ENCODE measurements at places on chromosomes 7 and 10.

GRCh38 chr7:51058764-51059163 lies 257.8 kb downstream of the COBL start:
- no peak for DNase-seq

DNA sequence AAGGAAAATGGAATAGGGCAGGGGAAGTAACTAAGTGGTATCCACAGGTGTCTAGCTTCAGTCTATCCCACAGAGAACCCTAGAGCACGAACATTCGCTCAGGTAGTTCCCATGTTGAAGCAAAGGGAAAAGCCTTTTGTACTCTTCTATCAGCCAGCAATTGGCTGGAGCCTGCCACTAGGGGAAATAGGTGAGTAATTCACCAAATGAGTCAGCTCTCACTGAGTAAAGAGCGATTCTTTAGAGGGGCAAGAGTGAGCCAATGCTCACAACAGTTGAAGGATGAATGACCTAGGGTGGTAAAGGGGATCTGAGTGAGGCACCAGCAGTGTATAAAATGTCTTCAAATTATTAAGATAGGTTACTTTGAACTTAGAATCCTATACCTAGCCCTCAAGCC lies 94.1 kb upstream of the ZNF800 start:
- no peak for DNase-seq

- DNase-seq = no peak
Observed at GRCh38 chr10:35324196-35324595, 12.1 kb upstream of the CCNY start.

- DNase-seq = peak; percentile 73
Observed at GRCh38 chr10:96130326-96130995, 364 bp downstream of the ZNF518A start.

DNA sequence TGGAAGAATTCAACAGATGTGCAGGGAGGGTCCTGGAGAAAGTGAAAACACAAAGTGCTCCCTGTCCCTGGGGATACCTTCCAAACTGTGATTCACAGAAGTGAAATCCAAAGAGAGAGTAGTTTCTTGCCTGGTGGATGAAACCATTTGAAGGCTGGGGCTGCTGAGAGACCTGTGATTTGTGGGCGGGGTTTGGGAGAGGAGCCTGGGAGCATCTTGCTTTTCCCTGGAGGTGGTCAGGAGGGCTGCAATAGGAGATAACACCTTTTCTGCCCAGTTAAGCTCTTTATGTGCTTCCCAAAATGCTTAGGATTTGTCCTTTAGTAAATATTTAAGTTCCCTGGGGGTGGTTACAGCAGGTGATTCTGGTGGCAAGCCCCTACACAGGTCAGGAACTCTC lies 105.3 kb upstream of the TPK1 start:
- no peak for DNase-seq

DNA sequence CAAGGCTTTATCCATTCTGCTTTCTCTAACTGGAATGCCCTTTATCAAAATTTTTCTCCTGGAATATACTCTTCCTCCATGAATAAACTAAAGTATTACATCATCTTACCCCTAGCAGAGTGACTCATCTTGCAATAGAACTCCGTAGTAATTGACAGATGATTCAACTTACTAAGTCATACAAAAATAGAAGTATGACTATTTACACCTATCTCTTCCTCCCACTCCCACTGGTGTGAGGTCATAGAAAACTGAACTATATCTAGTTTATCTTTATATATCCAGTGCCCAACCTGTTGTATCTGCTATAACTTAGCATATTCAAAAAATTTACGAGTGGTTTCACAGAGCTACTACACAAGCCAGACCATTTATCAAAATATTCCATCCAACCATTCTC lies 26.1 kb downstream of the ABCB1 start:
- DNase-seq = no peak

- no peak for DNase-seq
Observed at GRCh38 chr10:128694168-128694850, 568.1 kb upstream of the MKI67 start.

DNA sequence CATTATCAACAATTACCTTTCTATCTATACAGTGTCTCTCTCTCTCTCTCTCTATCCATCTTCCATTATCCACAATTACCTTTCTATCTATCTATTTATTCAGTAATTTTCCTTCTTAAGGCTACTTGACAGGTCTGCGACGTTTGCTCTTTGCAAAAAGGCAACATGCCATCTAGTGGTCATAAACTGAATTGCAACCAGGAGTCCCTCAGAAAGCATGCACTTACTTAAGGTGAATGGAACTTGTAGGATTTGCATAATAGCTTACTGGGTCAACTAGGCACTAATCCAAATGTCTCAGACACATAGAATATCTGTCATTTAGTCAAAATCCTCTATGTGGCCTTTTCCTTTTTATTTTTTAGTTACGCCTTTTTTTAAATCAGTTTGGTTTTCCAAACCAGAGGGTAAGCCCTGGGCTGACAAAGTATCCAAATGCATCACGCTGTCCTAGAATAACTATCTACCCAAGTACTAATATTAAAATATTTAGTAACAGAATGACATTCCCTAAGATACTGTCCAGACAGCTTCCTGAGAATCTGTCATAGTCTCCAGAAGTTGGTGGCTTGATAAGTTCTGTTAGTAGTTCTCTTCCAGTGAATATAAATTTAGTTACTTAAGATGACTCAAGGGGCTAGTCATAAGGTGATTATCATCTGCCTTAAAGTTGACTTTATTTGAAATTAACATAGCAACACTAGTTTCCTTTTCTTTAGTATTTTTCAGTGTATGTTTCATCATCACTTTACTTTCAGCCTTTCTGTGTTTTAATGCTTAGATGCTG lies 208.3 kb downstream of the PPP1R3A start:
- peak; percentile 81 for DNase-seq

GRCh38 chr10:112634096-112634830 lies 187.2 kb downstream of the VTI1A start:
- no peak for DNase-seq

GRCh38 chr7:16743236-16743635 lies 10.3 kb upstream of the TSPAN13 start:
- DNase-seq = no peak

- DNase-seq = no peak
Observed at GRCh38 chr10:110723224-110723891, 79.2 kb downstream of the RBM20 start.

- no peak for DNase-seq
Observed at GRCh38 chr7:3080106-3080505, 36.4 kb upstream of the CARD11 start.

- no peak for DNase-seq
Observed at GRCh38 chr7:63899691-63900393, 98.8 kb upstream of the ZNF722 start.

- no peak for DNase-seq
Observed at GRCh38 chr10:117718986-117719920, 176.7 kb downstream of the EMX2 start.

GRCh38 chr7:99012722-99013121 lies 131.2 kb downstream of the SMURF1 start:
- no peak for DNase-seq

- DNase-seq = no peak
Observed at GRCh38 chr10:38174336-38174735, 80.2 kb downstream of the ZNF37A start.

DNA sequence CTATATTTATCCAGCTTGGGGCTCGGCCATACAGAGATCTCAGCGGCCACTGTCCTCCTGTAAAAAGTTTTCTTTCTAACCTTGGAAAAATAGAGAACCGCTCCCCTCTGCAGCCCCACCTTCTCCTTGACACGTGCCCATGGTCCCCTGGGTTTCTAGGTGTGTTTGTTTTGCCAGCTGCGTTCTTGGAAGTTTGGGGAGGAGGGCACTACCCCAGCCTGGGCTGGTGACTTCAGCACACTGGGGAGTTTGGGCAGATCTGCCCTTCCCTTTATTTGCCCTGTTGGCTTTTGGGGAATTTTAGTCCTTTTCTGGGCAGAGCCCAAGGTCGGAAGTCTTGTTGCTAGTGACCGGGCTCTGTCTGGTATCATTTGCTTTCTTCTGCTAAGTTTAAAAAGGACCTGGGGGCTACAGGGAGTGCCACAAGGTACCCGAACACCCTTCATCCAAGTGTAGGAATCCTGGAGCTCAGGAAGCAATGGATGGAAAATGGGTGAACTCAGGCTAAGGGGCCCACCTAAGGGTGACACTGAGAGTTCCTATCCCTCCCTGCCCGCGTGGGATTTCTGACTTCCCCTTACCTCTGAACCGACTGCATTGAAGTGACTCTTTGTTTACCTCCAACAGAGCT lies 1.7 kb downstream of the ADAMTS14 start:
- DNase-seq = peak; percentile 47

- DNase-seq = no peak
Observed at GRCh38 chr10:31686599-31686998, 242.0 kb downstream of the ARHGAP12 start.

DNA sequence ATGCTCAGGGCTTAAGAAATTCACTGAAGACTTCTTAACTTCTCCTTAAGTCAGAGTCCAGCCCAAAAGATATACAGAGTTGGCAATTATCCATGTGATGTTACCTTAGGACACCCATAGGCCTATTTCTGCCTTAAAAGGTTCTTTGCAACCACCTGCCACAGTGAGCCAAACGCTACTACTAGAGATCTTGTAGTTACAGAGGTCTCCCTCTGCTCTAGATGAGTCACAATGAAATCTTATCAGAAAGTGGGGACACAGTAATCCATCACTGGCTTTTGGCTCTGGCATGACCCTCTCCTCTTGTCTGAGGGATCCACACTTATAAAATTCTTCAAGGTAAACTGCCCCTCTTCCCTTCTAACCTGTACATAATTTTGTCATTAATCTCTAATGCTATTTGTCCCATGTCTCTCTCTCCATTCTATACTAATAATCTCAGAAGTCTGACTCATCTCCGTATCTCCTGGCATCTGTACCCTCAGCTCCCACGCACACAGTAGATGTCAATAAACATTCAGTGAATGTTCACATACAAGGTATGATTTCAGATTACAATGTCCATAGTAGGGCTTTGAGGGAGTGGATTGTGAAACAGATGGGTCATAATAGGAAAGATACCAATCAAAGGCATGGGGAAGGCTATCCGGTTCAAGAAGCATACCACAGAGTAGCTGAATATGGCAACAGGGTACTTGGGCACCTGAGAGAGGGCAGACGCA lies 112.1 kb downstream of the SGMS1 start:
- no peak for DNase-seq

GRCh38 chr7:4386190-4386589 lies 295.9 kb upstream of the FOXK1 start:
- DNase-seq = no peak

- DNase-seq = no peak
Observed at GRCh38 chr10:128476368-128476725, 350.1 kb upstream of the MKI67 start.

GRCh38 chr7:50594734-50595485 lies 29.7 kb upstream of the DDC start:
- DNase-seq = no peak

DNA sequence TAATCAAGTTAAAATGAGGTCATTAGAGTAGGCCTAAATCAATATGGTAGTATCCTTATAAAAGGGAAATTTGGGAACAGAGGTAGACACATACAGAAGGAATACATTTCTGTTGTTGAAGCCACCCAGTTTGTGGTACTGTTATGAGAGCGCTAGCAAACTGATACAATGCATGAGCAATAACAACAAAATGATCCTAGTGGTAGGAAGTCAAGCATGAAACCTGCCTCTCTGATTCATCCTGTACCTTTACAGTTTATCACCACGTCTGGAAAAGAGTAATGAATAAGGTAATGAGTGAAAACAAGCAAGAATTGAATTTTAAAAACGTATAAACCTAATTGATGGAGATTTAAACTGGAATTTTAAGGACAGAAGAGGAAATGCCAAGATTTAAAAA lies 217.2 kb downstream of the PCLO start:
- DNase-seq = no peak

DNA sequence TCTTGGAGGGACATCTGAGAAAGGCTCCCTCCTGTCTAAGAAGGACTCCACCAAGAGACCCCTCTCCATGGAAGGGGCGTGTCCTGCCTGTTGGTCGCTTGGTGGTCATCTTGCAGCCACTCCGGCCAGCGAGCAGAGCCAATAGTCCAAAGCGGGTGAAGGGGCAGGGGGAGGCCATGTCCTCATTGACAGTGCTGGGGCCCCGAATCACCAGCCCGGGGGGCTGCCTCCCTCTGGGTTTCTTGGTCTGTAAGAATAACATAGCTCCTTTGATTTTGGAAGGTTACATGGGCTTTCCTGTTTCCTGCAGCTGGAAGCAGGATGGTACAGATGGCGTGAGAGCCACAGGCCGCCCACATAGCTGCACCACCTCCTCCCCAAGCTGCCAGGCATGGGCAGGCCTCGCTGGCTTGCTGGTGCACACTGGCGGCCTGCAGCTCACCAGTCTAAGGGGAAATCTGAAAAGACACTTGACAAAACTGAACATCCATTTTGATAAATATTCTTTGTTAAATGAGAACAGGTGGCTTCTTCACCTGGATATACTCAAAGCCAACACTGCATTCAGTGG lies 105.8 kb downstream of the ARHGAP22 start:
- peak; percentile 48 for DNase-seq

GRCh38 chr10:24132741-24133140 lies 76.2 kb upstream of the KIAA1217 start:
- no peak for DNase-seq

DNA sequence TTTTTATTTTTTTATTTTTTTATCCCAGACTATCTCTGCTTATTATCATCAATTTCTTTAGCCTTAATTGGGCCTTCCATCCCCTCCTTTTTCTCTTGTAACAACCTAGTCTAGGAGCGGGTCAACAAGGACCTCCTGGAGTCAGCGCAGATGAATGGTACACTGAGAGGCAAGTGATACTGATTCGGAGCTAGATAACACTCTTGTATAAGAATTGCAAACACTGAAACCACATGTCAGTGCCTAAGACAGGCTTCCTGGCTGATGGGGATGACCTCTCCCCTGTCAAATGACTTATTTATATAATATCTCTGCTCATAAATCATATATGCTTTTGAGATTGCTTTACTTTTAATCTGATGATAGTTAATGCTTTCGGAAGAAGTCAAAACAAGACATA lies 22.7 kb downstream of the BPGM start:
- DNase-seq = no peak

DNA sequence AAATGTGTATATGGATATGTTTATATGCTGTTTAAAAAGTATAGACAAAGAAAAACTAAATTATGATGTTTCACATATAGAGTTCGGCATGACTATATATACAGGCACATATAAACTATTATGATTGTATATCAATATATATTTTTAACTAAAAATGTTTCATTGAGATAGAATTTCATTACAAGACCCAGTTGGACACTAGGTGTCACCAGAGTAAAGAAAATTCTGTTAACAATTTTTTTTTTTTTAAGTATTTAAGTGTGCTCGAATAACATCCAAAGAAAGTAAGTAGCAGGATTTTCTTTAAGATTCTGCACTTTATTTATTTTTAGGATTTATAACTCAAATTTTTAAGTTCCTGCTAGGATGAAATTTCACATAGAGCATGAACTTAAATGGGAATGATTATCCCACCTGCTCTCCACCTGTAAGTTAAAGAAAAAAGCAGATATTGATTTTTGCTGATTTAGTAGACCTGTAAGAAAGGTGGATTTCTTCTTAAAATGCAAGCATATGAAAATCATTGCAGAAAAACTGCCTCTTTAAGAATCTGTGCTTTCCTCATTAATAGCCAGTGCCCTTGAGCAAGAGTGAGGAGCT lies 961.5 kb downstream of the PCDH15 start:
- no peak for DNase-seq
